Suprapubic skin (tissue), 4 donors: ENCODE measurements at places on chromosomes 3 and 15.

- DNase-seq, result no peak
These were observed 43.4 kb downstream of the RPLP1 start for GRCh38 chr15:69496001-69496400.

GRCh38 chr3:12179441-12179840 is 20.7 kb upstream of the TIMP4 start:
- no peak for DNase-seq

GRCh38 chr3:32175607-32176197 is 62.8 kb upstream of the CMTM8 start:
- no peak for DNase-seq

DNA sequence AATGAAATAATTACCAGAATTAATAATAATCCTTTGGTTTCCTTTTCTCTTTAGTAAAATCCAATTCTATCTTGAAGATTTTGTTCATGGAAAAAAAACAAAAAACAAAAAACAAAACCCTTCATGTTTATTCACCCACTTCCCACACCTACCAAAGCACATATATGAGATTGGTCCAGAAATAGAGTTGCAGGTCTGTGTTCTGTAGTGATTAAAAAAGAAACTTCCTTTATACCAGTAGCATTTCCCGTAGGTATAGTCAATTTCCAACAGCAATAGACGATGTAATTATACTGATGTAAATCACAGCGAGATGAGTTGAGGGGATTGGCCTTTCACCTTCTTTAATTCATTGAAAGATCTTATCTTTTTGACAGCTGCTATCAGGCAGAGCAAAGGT is 194.6 kb downstream of the SOX2 start:
- DNase-seq, result no peak

- no peak for DNase-seq
These were observed 73.7 kb upstream of the WDR72 start for GRCh38 chr15:53833134-53833624.

DNA sequence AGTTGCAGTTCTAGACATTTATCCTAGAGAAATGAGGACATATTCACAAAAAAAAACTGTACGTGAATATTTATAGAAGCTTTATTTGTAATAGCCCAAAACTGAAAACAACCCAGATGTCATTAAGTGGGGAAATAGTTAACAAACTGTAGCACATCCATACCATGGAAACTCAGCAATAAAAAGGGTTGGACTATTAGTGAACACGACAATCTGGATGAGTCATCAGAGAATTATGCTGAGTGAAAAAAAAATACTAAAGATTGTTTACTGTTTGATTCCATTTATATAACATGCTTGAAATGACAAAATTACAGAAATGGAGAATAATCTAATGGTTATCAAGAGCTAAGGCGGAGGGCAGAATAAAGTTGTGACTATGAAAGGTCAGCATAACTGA is 59.5 kb downstream of the CPA3 start:
- no peak for DNase-seq

DNA sequence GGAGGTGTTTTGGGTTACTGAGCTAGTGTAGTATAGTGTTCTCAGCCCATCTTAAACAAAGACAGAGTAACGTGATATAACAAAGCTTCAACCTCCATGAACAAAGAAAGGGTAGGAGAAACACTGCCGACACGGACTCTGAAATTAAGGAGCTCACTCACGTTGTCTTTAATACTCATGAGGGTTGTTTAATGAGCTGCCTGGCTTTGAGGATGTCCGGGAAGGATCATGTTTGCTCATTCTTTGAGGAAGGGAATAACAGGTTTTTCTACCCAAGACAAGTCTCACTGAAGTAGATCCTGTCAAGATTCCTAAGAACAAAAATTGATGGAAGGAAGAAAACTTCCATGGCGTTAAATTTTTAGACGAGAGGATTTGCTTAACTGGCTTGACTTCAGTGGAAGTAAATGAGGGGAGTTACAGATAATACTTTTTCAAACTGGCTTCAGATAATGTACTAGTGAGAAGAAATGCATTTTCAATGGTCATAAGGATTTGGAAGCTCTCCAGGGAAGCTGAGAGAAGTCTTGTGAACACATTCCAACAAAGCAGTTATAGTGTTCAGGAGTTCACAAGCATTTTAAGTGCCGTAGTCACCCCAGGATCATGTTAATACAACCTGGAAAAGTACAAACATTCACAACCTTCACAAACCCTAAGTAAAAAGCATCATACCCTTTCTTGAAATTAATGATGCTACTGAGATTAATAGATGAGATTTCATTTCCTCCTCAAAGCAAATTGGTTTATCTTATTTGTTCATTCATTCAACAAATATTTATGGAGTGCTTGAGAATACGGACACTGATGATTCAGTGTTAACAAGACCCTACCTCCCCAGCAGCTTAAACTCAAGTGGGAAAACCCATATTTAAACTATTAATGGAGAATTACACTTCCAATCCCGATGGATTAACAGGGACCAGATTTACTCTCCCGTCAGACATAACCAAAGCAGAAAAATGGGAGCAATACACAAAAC is 101.5 kb downstream of the SHQ1 start:
- no peak for DNase-seq

GRCh38 chr15:70936326-70936725 is 43.7 kb downstream of the LRRC49 start:
- no peak for DNase-seq

GRCh38 chr15:50131617-50132016 is 12.6 kb upstream of the ATP8B4 start:
- no peak for DNase-seq

DNA sequence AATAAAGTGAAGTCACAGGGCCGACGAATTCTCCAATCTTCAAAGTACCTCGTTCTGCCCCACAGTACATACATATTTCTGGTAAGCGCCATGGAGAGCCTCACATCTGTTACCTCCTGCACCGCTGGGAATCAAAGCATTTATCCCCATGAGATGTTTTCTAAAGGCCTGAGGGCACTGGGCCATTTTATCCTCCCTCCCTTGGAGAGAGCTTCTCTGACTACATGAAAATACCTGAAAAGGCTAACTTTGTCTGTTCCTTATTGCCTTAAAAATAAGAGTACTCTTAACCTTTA is 148.1 kb downstream of the RORA start:
- DNase-seq, result no peak

DNA sequence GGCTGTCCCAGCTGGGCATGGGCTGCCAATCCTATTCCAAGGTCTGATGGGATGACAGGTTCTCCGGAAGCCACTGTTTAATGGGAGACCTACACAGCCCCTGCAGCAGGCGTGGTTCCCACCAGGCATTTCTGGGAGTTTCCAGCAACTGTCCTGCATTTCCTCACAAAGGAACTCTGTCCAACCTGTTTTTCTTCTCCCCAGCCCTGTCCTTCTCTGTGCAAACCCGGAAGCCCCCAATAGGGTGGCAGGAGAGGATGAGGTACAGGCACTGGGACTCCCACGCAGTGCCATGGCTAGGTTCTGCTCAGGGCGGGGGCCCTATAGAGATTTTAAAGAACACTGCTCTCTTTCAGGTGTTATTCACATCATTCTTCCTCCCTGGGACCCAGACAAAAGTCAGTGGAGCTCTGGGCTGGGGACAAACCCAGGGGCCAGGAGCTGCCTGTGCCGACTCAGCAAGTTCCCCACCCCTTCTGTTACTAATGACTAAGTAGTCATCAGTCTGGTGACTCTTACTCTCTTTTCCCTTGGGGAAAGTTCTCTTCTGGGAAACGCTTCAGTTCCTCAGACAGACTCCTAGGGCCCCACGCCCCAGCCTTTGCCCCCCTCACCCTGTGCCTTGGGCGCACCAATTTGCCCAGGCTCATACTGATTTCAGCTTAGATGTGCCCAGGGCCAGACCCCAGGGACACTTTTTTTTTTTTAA is 97.7 kb downstream of the CD47 start:
- no peak for DNase-seq

- no peak for DNase-seq
These were observed 357 bp downstream of the KIAA1143 start for GRCh38 chr3:44761101-44761423.

GRCh38 chr3:20136231-20136630 is 49.8 kb downstream of the SGO1 start:
- DNase-seq, result no peak

- no peak for DNase-seq
These were observed 193.6 kb downstream of the CLSTN2 start for GRCh38 chr3:140128631-140129030.

GRCh38 chr3:139721370-139721769 is 43.6 kb upstream of the NMNAT3 start:
- DNase-seq, result no peak

- no peak for DNase-seq
These were observed 9.5 kb downstream of the LRRC49 start for GRCh38 chr15:70902107-70902506.

- DNase-seq, result no peak
These were observed 58.8 kb downstream of the KAT2B start for GRCh38 chr3:20099060-20099459.
